ENCODE measurements at places on chromosomes 12 and 14.

DNA sequence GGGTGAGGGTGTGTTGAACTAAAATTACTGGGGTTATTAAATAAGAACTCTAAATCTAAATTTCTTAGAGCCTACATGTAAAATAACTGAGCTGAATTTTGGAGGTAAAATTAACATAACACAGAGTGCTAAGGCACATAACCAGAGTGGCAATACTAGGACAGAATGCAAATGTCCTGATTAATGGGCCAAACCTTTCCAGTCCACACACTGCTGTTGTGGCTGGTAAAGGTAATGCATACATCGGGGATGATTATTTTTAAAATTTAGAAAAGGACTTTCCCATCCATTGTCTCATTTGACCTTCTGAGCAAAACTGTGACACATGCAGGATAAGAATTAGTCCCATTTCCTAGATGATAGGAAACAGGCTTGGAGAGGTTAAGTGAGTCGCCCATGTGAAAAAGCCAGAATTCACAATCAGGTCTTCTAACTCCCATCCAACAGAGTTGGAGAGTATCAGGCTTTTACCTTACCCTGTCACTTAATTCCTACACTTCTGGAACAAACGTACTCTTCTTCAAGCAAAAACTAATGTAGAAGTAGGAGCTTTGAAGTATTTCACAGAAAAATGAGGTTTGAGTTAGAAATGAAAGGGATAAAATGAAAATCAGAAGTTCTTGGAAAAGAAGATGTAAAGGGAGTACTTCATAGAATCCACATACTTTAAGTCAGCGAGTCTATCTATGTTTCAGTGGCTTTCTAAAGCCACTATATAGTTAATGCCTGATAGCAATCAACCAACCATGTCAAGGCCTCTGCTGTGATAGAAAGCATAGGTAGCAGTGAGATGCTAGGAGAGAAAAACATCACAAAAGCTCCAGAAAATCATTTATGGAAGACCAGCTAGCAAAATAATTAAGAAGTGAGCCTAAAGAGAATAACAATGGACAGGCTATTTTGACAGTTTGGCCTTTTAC is 334.9 kb upstream of the DIO2 start:
- DNase-seq = no peak

DNA sequence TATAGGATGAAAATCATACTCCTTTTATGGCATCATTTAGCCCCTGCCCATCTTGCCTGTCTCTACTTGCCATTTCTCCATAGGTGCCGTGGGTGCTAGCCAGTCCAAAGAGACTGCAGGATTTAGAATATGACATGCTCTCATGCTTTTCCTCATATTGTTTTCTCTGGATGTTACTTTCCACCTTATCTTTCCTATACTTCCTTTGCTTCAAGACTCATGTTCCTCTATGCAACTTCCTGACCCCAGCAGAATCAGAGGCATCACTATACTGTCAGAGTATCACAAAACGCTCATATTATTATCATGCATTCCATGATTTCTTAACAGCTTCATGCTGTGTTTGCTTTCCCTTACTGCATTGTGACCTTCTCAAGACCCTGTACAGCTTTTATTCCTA is 220.8 kb upstream of the ABCD2 start:
- DNase-seq = no peak

GRCh38 chr12:126944684-126945083 is 1322.3 kb upstream of the TMEM132C start:
- no peak for DNase-seq

GRCh38 chr12:70721656-70722357 is 84.6 kb upstream of the PTPRB start:
- DNase-seq = no peak

- no peak for DNase-seq
These were observed 17.9 kb upstream of the PLEKHG6 start for GRCh38 chr12:6292606-6293005.

All from T-cell (primary cell).